ENCODE measurements at places on chromosomes 5 and 9.

DNA sequence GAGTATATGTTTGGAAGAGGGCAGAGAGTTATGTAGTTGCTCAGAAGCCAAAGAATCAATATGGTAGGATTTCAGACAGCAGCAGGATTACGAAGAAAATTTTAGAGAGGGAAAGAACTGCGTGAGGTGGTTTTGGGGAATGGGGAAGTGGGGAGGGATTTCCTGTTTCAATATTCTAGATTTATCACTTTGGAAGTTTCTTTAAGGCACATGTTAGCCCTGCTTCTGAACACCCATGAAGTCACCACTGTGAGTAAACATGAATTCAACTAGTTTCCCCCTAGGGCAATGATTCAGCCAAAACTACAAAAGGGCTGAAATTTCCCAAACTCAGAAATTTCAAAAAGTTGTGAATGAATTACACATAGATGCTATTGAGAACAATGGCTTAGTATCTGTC lies 132.2 kb downstream of the EBF1 start:
- no peak for DNase-seq

- DNase-seq = no peak
Observed at GRCh38 chr9:87545858-87546257, 48.2 kb downstream of the DAPK1 start.

- DNase-seq = no peak
Observed at GRCh38 chr5:1883925-1884677, 1.4 kb upstream of the IRX4 start.

DNA sequence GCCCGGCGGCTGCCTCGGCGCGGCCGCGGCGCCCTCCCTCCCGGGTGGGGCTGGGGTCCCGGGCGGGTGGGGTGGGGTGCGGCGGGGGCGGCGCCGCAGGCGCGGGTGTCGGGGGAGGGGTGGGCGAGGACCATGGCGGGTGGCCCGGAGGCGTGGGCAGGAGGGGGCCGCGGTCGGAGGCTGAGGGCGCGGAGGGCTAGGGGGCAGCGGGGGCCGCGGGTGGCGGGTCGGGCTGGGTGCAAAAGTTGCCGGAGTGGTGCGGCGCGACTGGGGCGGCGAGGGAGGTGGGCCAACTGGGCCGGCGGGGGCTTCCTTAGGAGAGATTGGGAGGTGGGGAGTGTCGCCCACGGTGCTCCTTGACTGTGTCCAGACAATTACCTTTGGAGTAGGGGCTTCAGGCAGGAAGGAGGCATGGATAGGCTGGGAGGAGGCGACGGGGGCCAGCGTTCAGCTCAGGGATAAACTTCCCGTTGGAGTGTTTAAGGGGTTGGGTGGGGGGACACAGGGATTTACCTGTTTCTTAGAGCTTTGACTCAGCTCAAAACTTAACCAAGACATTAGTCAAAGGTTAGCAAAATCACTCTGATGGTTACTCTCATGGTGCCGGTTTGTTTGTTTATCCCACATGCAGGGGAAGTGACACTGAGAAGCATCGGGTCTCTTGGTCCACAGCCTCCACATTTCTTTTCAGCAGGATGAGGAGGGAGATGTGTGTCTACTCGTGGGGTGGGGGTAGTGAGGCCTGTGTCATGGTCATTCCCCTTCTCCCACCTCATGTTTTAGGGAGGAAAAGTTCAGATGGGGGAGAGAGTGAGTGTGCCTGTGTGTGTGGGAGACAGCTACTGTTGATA lies 859 bp downstream of the CSNK1G3 start:
- DNase-seq = no peak

GRCh38 chr5:134435560-134435959 lies 23.9 kb upstream of the CDKN2AIPNL start:
- no peak for DNase-seq
